Activated CD4-positive, alpha-beta T cell treated with anti-CD3 and anti-CD28 coated beads, Interleukin-2, amount 10 ng/mL, durations not matched to agents 7 days and 5 days (primary cell): ENCODE measurements at places on chromosomes 16 and 17. TPM values are rescaled to one million over a fixed set of nuclear protein-coding genes. Genes with fewer than 3 reads are reported as not detected.

Gene YWHAE
- 435 TPM for total RNA-seq

Gene CARD14
- total RNA-seq = not detected

Gene SLC12A3
- not detected for total RNA-seq

DNA sequence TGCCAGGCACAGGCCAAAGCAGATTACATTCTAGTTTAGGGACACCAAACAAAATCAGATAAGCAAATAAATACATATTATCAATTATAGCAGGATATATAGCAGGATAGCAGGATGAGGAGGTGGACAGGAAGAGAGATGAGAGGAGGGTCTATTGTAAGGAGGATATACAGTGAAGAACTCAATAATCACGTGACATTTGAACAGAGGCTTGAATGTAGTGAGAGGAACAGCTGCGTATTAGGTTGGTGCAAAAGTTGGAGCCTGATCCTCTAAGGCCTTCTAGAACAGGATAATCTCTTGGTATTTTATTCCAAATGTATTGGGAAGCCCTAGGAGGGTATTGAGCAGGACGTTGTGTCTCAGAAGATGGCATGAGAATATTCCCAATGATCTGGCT, 136.7 kb downstream of the CYLD start:
- H3K36me3 ChIP-seq = no peaks in the 10 kb centered on the region
- no peak overlapping the region for H3K27ac ChIP-seq
- H3K4me1 ChIP-seq = no peaks in the 10 kb centered on the region

- DNase-seq = no peak
- H3K27me3 ChIP-seq = peaks cover 4% of the 10 kb centered on the region
- H3K36me3 ChIP-seq = no peaks in the 10 kb centered on the region
- H3K4me1 ChIP-seq = peaks cover 2% of the 10 kb centered on the region
- H3K4me3 ChIP-seq = no peak overlapping the region
These were observed 15.0 kb downstream of the CA5A start for GRCh38 chr16:87921236-87921773.
